Effector memory CD8-positive, alpha-beta T cell (primary cell): ENCODE measurements at places on chromosomes 7 and 10.

- no peaks in the 10 kb centered on the region for H3K4me1 ChIP-seq
- H3K36me3 ChIP-seq = peaks cover 2% of the 10 kb centered on the region
- no peak for DNase-seq
- H3K27me3 ChIP-seq = peaks cover 46% of the 10 kb centered on the region
- no peak overlapping the region for H3K4me3 ChIP-seq
Measured at GRCh38 chr7:99167072-99167471, 23.2 kb upstream of the SMURF1 start.

GRCh38 chr7:154581251-154581890 is 421.6 kb downstream of the PAXIP1 start:
- H3K27ac ChIP-seq = no peak overlapping the region
- H3K4me3 ChIP-seq = no peak overlapping the region
- no peaks in the 10 kb centered on the region for H3K4me1 ChIP-seq
- no peaks in the 10 kb centered on the region for H3K27me3 ChIP-seq
- H3K36me3 ChIP-seq = no peaks in the 10 kb centered on the region

DNA sequence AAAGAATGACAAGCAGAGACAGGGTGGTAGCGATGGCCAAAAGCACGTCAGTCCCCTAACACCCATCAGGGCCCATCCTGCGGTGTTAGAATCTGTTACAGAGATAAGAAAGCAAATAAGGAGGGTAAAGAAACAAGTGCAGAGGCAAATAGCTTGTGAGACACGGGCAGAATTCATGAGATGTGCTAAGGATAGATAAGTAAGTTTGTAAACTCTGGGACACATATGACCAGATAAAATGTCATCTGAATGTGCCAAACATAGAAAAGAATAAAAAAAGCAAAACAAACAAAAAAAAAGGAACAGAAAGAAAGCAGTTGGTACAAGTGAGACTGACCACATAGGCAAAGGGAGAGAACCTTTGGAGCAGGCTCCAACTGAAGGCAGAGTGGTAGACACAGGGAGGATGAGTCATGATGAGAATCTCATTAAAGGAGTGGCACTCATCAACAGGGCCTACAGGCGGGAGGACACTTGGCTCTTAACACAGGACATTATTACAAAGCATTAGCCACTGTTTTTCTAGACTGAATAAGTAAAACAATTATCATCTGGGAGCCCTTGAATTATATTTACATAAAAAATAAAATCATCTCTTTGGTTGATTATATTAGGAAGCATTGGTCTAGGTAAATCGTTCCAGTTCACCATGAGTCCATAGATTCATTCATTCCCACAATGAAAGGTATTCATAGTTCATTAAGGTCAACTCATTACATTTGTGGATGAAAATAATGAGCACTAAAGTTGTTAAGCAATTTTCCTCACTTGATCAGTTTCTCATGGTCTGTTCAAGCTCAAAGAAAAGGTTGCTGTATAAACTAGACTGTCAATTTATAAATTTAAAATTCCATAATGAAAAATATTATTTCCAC is 21.5 kb upstream of the EPHB6 start:
- no peak for DNase-seq
- no peak overlapping the region for H3K4me3 ChIP-seq
- H3K27me3 ChIP-seq = peaks cover 2% of the 10 kb centered on the region
- H3K36me3 ChIP-seq = no peaks in the 10 kb centered on the region

- no peaks in the 10 kb centered on the region for H3K27me3 ChIP-seq
- peak overlapping the region; percentile 95 for H3K27ac ChIP-seq
- H3K4me3 ChIP-seq = no peak overlapping the region
Measured at GRCh38 chr7:157271991-157272324, 64.8 kb upstream of the DNAJB6 start.

- peaks cover 4% of the 10 kb centered on the region for H3K36me3 ChIP-seq
- peaks cover 27% of the 10 kb centered on the region for H3K27me3 ChIP-seq
- H3K4me3 ChIP-seq = no peak overlapping the region
- no peak for DNase-seq
Measured at GRCh38 chr7:22837308-22837707, 14.7 kb upstream of the TOMM7 start.

GRCh38 chr10:110076559-110077318 is 69.0 kb downstream of the ADD3 start:
- peak overlapping the region; percentile 89 for H3K27ac ChIP-seq
- peaks cover 59% of the 10 kb centered on the region for H3K4me1 ChIP-seq
- DNase-seq = peak; percentile 26
- no peaks in the 10 kb centered on the region for H3K27me3 ChIP-seq
- H3K36me3 ChIP-seq = peaks cover 15% of the 10 kb centered on the region
- peak overlapping the region; percentile 83 for H3K4me3 ChIP-seq

DNA sequence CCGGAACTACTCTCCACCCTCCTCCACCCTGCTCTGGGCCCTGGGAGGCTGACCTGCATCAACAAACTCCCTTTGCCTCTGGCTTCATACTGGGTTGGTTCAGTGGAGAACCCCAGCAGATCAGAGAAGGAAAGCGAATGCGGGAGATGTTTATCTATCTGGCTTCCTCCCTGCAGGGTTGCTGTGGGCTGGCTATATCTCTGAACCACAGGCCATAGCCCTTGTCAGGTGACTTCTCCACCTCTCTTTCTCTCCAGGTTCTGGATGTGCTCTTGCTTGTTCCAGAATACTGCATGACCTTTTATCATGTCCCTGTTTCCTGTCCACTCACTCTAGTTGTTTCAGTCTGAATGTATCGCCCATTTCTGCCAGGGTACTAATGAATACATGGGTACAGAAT is 51.7 kb upstream of the IFRD1 start:
- H3K36me3 ChIP-seq = no peaks in the 10 kb centered on the region
- H3K4me1 ChIP-seq = peaks cover 8% of the 10 kb centered on the region
- no peak overlapping the region for H3K27ac ChIP-seq

GRCh38 chr7:20351901-20352300 is 21.2 kb downstream of the ITGB8 start:
- no peaks in the 10 kb centered on the region for H3K27me3 ChIP-seq
- no peak overlapping the region for H3K27ac ChIP-seq
- no peaks in the 10 kb centered on the region for H3K4me1 ChIP-seq
- no peak for DNase-seq
- H3K4me3 ChIP-seq = no peak overlapping the region

DNA sequence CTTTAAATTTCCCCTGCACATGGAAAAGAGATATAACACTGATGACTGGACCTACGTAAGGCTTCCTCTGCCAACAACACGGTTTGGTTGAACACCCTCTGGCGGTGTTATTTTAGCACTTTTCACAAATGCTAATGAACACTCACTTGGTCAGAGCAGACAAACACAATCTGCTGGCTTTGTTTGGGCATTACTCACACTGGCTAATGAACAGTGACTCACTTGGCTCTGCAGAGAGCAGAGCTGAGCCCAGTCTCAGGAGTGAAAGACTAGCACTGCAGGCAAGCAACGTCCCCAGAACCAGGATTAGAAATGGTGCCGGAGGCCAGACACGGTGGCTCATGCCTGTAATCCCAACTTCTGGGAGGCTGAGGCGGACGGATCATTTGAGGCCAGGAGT is 430.8 kb downstream of the PLXNA4 start:
- DNase-seq = no peak
- H3K4me1 ChIP-seq = no peaks in the 10 kb centered on the region

DNA sequence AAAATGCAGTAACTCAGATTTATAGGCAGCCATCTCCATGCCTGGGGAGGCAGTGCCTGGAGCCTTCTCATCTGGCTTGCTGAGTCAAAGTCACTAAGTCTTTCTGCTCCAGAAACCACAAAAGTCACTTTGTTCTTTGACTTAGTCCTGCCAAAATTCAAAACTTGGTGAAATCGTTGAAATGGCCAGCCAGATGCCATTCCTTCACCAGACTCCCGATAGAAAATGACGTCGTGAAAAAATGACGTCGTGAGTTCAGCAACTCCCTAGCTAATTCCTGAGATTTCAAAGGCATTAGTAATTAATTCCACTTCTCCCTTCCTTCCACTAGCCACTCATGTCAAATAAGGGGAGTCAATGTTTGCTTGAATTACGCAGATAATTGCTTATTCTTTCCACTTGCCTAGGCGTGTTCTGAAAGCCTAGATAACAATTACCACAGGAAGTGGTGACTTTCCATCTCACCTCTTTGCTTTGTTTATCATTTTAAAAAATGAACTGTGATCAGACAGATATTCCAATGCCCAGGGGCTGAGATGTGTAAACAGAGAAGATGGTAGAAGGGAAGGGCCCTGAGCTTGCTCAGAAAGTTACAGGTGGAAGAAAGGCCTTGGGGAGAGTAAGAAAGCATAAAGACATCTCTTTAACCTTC is 48.5 kb upstream of the OSBPL3 start:
- H3K27me3 ChIP-seq = no peaks in the 10 kb centered on the region
- peaks cover 43% of the 10 kb centered on the region for H3K4me1 ChIP-seq
- peak overlapping the region; percentile 83 for H3K27ac ChIP-seq
- no peak for DNase-seq
- H3K4me3 ChIP-seq = peak overlapping the region; percentile 54
- no peaks in the 10 kb centered on the region for H3K36me3 ChIP-seq

DNA sequence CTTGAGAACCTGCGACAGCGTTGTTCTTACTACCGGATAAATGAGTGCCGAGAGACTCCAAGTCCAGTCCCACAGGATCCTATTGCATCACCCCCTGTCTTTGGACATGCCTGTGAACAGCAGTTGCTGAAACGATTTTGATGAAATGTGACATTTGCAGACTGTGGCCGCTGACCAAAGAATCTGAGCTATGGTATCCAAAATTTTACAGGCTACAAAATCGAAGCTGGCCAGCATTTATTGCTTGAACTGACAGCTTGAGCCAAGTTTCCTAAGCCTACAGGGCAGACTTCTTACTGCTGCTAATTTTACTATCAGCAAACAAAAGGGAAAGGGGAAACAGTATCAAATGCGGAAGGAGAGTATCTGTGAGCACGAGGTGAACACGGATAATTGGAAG is 12.1 kb upstream of the NPVF start:
- no peak overlapping the region for H3K4me3 ChIP-seq
- H3K4me1 ChIP-seq = no peaks in the 10 kb centered on the region

- H3K4me3 ChIP-seq = no peak overlapping the region
- no peaks in the 10 kb centered on the region for H3K36me3 ChIP-seq
- DNase-seq = no peak
- H3K4me1 ChIP-seq = no peaks in the 10 kb centered on the region
- no peaks in the 10 kb centered on the region for H3K27me3 ChIP-seq
Measured at GRCh38 chr10:76270464-76270863, 839.0 kb downstream of the LRMDA start.

- H3K4me3 ChIP-seq = no peak overlapping the region
- H3K27me3 ChIP-seq = peaks cover 29% of the 10 kb centered on the region
- no peak for DNase-seq
Measured at GRCh38 chr7:26993816-26994810, 101.7 kb downstream of the HOXA1 start.

DNA sequence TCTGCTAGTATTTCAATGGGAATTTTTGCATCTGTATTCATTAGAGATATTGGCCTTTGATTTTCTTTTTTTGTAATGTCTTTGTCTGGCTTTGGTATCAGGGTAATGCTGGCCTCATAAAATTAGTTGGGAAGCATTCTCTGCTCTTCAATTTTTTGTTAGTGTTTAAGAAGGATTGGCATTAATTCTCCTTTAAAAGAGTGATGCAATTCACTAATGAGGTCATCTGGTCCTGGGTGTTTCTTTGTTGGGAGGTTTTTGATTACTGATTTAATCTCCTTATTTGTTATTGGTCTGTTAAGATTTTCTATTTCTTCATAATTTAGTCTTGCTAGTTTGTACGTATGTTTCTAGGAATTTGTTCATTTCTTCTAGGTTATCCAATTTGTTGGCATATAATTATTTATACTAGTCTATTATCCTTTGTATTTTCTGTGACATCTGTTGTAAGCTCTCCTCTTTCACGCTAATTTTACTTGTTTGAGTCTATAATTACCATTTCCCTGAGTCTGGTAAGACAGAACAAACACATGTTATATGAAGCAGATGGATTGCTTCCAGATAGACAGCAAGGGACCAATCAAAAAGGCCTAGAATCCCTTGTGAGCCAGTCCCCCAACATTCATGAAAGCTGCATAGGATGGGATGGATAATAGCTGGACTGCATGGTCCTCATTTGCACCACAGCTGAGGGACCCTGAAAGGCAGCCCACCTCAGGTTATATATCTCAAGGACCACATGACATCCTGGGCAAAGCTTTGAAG is 54.4 kb downstream of the MTPAP start:
- H3K4me3 ChIP-seq = no peak overlapping the region
- no peaks in the 10 kb centered on the region for H3K36me3 ChIP-seq
- no peak overlapping the region for H3K27ac ChIP-seq
- H3K4me1 ChIP-seq = no peaks in the 10 kb centered on the region

DNA sequence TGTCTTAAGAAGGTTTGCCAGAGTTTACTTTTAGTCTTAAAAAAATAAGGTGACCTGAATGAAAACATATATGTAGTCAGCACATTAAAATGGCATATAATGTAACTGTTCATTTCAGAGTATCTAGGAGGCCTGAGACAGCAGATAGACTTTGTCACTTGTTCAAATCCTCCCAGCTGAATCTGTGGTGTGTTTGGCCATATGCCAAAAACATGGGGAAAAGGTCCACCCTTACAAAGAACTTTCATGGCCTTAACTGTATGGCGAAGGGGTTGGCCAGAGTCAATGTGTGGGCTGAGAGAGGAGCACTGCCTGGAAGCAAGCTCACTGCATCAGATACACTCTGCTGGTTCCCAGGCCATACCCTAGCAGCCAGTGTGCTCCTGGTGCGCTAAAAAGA is 113.7 kb downstream of the ALOX5 start:
- peaks cover 4% of the 10 kb centered on the region for H3K36me3 ChIP-seq
- DNase-seq = no peak
- H3K27ac ChIP-seq = no peak overlapping the region
- no peaks in the 10 kb centered on the region for H3K27me3 ChIP-seq

GRCh38 chr10:13882119-13882711 is 295.4 kb downstream of the PRPF18 start:
- H3K27me3 ChIP-seq = peaks cover 21% of the 10 kb centered on the region
- DNase-seq = no peak
- H3K36me3 ChIP-seq = no peaks in the 10 kb centered on the region
- no peak overlapping the region for H3K27ac ChIP-seq
- H3K4me3 ChIP-seq = no peak overlapping the region
- no peaks in the 10 kb centered on the region for H3K4me1 ChIP-seq

DNA sequence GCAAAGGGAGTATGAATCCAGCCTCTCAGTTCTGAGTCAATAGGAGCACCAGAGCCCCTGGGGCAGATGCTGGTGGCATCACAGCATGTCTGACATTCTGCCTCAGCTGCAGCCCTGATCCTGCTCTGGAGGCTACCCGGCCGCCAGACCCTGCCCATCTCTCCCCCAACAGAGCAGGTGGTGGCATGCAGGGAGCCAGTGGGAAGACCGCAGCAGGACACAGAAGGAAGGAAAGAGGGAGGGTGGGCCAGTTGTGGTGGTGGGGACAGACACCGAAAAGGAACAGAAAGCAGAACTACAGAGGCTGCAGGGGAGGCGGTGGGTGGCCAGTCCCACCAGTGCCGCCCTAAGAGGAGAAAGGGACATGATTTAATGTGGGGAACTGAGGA is 35.3 kb downstream of the BLNK start:
- DNase-seq = no peak
- H3K4me1 ChIP-seq = no peaks in the 10 kb centered on the region
- no peak overlapping the region for H3K27ac ChIP-seq
- H3K4me3 ChIP-seq = no peak overlapping the region
- no peaks in the 10 kb centered on the region for H3K36me3 ChIP-seq
